ENCODE measurements at places on chromosomes 7 and 10.

DNA sequence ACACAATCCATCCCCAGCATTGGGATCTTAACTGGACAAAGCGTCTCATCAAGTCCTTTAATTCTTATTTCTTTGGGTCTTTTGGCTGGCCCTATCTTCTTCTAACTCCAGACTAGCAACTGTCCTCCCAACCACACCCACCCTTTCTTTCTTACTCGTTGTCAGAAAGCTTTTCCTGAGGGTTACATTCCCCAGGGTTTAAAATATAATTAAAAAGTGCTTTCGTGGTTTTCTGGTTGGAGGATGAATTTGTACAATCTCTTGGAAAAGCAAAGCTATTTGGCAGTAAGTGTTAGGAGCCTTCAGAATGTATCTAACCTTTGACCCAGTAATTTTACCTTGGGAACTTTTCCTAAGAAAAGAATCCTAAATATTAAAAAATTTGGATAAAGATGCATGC, 10.4 kb upstream of the ITGB8 start:
- no peak for DNase-seq

DNA sequence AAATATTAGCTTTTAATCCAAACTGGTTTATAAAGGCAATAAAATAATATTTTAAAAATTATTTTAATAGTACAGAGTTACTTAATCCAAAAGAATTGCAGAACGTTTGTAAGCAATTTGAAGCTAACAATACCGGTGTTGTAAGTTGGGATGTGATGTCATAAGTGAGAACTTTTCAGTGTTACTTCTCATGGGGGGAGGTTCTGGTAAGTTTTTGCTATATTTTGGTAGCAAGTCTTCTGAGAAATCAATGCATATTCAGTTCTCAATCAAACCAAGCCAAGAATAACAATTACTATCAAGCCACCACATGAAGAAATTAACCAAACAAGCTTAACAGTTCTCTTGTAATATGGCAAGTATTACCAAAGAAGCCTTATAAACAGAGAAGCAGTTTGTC, 147.1 kb upstream of the ASAH2 start:
- DNase-seq: no peak

DNA sequence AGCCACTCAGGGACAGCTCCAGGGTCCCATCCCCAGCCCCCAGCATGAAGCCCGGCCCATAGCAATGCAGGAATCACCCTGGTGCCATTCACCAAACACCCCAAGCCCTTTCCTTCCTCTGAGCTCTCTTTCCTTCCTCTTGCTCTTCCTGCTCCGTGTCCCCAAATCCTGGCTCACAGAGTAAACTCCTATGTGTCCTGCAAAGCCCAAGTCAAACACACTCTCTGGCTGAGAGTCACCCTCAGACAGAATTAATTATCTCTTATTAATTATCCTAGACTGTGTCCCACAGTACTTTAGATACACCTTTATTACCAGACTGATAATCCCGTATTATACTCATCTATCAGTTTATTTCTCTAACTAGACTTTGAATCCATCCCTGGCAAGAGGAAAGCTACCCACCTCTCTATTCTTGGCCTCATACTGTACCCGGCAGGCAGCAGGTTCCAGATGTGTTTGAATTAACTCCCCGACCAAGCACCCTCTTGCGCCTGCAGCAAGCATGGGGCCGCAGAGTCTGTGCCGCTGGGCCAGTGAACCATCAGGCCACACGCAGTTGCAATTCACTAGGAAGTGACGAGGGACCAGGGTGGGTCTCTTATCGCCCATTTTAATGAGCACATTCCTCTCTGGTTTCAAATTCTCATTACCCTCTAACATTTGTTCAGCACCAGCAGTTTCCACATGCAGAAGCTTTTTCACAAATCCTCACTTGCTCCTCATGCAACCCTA, 86.7 kb downstream of the PRKAG2 start:
- DNase-seq: no peak

DNA sequence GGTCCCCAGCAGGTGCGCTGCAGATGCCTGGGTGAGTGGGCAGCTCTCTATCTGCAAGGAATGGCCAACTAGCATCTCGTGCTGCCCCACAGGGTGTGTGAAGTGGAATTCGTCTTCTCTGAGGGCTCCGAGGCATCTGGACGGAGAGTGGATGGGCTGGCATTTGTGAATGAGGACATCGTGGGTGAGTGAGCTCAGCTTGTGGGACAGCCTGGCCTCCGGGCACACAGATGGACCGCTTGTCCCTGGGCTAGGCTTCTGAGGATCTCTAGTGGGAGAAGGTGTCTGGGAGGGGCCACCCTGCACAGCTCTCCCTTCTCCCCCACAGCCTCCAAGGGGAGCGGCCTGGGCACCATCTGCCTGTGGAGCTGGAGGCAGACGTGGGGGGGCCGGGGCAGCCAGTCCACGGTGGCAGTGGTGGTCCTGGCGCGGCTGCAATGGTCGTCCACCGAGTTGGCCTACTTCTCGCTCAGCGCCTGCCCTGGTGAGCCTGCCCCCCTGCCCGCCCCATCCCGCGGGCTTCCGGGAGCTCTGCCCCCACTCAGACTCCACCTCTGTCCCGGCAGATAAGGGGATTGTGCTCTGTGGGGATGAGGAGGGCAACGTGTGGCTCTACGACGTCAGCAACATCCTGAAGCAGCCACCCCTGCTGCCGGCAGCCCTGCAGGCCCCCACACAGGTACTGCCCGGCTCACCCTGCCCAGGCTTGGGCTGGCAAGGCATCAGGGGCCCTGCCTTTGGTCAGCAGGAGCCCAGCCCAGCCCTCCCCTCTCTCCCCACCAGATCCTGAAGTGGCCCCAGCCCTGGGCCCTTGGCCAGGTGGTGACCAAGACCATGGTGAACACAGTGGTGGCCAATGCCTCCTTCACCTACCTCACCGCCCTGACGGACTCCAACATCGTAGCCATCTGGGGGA, 6.3 kb downstream of the POLR2J start:
- no peak for DNase-seq

- no peak for DNase-seq
Measured at GRCh38 chr7:117800406-117800805, 72.8 kb downstream of the CTTNBP2 start.

DNA sequence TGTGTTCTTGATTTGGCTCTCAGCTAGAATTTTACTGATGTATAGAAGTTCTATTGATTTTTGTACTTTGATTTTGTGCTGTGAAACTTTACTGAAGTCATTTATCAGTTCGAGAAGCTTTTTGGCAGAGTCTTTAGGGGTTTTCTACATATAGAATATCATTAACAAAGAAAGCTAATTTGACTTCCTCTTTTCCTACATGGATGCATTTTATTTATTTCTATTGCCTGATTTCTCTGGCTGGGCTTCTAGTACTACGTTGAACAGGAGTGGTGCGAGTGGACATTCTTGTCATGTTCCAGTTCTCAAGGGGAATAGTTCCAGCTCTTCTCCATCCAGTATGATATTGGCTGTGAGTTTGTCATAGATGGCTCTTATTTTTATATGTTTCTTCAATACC, 65.4 kb downstream of the RNF133 start:
- DNase-seq: no peak

GRCh38 chr10:33734393-33735155, 400.1 kb upstream of the NRP1 start:
- DNase-seq: no peak

DNA sequence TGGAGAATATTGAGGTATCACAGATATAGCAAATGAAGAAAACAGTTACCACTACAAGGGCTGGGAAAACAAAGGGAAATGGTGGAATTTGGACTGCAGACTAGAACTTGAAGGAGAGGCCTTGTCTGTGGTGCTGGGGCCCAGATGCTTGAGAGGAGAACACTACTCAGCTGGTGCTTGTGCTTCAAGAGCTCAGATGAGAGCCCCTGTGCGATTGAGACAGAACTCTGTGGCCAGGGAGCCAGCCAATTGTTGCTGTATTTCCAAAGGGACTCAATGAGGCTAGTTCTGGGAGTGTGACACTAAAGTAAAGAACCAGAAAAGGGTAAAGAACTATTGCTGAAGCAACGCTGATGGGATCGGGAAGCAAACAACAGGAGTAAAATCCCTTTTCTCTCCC, 406.5 kb upstream of the SEMA3D start:
- no peak for DNase-seq

DNA sequence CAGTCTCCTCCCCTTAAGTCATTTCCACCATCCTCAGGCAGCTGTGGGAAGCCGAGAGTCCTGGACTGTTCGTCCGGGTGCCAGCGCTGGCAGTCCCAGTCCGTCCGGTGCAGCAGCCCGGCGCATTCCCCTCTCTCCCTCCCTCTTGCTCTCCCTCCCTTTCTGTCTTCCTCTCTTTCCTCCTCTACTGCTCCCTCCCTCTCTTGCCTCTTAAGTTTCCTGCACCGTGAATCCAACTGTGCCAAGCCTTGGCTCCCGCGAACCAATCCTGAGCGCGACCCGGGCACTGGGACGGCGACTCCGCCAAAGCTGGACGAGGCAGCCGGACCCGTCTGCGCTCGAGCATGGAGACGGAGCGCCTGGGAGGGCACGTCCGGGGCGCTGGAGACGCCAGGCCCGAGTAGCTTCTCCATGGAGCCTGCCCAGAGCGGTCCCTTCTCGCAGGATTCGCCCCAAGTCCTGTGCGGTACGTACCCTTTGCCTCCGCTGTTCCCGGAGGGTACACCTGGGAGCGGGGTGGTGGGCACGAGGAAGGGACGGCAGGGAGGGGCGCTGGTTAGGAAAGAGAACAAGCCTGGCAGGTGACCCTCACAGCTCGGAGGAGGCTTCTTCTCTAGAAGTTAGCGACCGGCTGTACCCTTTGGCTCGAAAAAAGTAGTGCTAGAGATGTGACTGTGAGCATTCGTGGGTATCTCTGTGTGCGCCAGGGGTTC, 1.0 kb downstream of the NXPH1 start:
- no peak for DNase-seq

- no peak for DNase-seq
Measured at GRCh38 chr10:11576092-11576809, 35.2 kb downstream of the USP6NL start.

GRCh38 chr10:5488272-5489161, 10.9 kb downstream of the CALML5 start:
- DNase-seq: no peak

GRCh38 chr10:35668865-35669650, 27.0 kb upstream of the FZD8 start:
- DNase-seq: no peak

DNA sequence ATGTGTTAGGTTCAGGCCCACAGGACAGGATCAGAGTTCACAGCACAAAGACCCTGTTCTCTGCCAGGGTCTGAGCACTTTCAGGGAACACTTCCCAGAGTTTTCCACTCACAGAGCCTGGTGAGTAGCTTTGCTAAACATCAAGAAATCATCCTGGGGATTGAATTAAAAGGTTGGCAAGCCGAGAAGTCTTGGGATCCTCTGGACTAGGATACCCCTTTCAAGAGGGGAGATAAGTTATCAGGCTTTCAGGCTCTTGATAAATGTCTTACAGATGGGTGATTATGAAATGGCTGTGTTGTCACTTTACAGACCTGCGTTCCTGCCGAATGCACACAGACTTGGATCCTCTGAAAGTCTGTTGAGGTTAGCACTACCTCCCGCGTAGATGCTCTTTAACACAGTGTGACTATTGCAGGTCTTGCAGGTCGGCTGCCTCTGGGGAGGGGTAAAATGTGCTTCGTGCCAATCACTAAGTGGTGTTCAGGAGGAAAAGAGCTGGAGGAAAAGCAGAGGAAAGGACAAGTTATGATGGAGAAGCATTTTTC, 473.5 kb upstream of the AKR1E2 start:
- DNase-seq: no peak

DNA sequence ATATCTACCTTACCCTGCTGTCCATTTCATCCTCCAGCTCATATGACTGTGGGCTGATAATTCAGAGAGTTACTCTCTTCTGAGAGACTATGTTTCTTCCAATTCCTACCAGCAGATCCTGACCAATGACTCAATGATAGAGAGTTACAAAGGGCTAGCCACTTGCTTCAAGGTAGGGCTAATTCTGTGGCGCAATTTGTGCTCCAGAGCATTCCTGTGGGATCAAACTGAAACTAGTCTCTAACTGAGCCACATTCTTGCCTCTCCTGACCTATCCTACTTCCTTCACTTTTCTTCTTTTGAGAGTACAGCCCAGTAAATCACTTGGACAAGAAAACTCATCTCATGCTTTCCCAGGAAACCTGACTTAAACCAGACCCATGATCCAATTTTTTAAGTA, 17.9 kb upstream of the ASZ1 start:
- DNase-seq: no peak

- DNase-seq: no peak
Measured at GRCh38 chr7:134752006-134752760, 27.3 kb upstream of the CALD1 start.

DNA sequence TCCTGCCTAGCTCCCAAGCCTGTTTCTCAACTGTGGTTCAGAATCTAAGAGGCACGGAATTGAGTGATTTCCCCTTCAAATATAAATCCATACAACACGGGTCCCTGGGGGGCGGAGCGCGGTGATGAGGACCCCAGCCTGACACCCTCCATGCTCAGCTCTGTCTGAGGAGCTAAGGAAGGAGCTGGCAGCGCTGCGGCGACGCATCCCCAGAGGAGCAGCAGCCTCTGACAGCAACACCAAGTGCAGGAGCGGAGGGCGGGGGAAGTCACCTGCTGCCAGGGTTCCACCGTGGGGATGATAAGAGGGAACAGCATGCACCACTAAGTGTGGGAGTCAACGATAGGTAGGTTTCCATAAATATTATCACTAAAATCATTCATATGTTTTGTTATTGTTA, 72.6 kb upstream of the VWC2 start:
- no peak for DNase-seq

- DNase-seq: no peak
Measured at GRCh38 chr10:113261161-113261560, 291.7 kb upstream of the HABP2 start.

DNA sequence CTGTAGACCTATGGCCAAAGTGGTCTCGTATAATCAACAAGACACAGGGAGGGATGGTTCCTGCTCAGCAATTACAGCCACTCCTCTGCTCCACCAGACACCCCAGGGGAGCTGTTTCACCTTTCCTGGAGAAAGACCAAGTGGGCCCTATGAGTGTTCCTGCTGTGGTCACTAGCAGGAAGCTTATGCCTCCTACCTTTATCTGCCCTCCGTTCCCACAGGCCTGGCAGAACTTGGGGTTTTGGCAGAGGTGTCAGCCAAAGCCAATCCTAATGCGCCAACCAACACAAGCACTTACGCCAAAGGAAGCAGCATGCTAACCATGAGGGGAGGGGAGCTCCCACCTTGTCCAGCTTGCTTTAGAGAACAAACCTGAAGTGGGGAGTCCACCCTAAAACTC, 31.2 kb downstream of the XPNPEP1 start:
- DNase-seq: no peak

DNA sequence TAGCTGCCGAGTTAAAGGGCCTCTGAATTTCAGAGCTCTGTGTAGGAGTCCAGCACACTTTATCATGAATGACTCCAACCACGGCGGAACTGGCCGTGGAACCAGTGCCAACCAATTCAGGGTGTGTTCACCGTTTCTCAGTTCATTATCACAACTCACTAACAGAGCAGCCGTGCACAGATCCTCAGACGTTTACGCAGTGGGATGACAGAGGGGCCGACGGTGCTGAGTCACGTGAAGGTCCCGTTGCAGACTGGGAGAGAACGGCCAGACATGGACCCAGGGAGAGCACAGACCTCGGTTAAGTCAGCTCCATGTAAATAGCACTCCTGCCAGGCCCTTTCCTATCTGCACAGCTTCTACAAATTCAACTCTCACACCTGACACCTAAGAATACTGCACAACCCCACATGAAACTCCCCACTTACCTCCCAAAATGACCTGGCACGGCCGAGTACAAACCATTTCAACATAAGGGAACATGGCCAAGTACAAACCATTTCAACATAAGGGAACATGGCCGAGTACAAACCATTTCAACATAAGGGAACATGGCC, 95.5 kb downstream of the DIP2C start:
- no peak for DNase-seq

Measured in NCI-H748 treated with DMSO at 0.1 percent for 48 hours (cell line).